Stimulated activated CD4-positive, alpha-beta T cell treated with anti-CD3 and anti-CD28 coated beads, Interleukin-1b, Interleukin-23, amount 100 ng/mL, for 48 hours (primary cell): ENCODE measurements at places on chromosomes 5 and 9.

GRCh38 chr5:21802869-21803490 lies 1050.2 kb downstream of the CDH12 start:
- no peak for DNase-seq

- no peak for DNase-seq
Measured at GRCh38 chr9:75451505-75451904, 363.2 kb downstream of the OSTF1 start.

GRCh38 chr9:92657296-92658094 lies 12.4 kb downstream of the IPPK start:
- no peak for DNase-seq

GRCh38 chr5:102596951-102597350 lies 98.2 kb upstream of the SLCO6A1 start:
- no peak for DNase-seq

- DNase-seq: no peak
Measured at GRCh38 chr9:110146373-110146772, 61.6 kb downstream of the C9orf152 start.
